ENCODE measurements at places on chromosomes 13 and 19.

DNA sequence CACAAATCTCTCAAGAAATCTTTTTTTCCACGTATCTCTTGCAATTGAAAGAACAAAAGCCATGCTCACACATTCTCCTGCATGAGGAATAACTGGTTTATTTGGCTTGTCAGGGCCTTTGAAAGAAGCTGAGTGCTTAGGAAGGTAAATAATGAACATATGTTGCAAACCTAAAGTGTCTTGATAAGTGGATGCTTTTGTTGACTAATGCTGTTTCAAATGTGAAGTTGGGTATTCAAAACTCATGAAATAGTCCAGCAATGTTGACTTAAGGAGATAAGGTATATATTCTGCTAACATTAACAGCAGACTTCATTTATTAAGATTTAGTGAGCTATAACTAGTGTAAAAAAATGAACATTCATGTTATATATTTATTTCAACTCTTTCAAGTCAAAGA, 1792.7 kb upstream of the MIR17HG start:
- DNase-seq = no peak

GRCh38 chr19:34999498-35000337, at the start of gene GRAMD1A:
Gene GRAMD1A (plus strand): TSS chr19:35000323. CDS start chr19:35000479, 156 bp downstream.
- peak; percentile 85 for DNase-seq

DNA sequence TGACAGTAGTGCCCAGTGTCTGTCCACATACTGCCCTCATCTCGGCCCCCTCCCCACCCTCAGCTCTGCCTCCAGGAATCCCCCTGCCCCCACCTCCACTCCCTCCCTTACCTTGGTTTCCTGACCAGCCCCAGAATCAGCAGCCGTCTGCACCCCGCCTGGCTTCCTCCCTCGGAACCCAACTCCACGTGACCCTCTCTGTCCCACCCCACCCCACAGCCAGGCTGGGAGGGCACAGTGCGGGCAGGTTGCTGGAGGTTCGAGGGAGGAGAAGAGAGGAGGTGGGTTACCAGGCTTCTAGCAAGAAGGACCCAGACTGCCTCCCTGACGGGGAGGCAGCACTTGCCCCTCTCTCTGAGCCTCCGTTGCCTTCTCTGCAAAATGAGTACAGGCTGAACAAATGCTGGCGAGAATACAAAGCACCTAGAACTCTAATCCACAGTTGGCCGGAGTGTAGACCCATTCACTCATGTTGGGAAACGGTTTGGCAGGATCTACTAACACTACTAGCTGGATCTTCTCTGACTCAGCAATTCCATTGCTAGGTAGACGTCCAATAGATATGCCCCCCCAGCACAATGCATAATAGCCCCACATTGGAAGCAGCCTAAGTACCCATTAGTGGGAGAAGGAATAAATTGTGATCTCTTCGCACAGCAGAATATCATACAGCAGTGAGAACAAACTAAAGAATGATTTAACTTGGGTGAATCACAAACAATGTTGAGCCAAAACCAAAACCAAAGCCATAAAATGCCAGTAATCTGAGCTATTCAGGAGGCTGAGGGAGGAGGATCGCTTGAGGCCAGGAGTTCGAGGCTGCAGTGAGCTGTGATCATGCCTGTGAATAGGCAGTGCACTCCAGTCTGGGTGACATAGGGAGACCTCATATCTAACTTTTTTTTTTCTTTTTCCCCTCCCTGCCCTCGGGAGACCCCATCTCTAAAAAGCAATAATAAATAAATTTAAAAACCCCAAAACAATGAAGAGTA, at the start of gene RASAL3:
Gene RASAL3, minus strand, starts transcription at position 151 of the 992 bp plus-strand sequence. CDS start 186 bp downstream, outside the sequence.
- DNase-seq = no peak

DNA sequence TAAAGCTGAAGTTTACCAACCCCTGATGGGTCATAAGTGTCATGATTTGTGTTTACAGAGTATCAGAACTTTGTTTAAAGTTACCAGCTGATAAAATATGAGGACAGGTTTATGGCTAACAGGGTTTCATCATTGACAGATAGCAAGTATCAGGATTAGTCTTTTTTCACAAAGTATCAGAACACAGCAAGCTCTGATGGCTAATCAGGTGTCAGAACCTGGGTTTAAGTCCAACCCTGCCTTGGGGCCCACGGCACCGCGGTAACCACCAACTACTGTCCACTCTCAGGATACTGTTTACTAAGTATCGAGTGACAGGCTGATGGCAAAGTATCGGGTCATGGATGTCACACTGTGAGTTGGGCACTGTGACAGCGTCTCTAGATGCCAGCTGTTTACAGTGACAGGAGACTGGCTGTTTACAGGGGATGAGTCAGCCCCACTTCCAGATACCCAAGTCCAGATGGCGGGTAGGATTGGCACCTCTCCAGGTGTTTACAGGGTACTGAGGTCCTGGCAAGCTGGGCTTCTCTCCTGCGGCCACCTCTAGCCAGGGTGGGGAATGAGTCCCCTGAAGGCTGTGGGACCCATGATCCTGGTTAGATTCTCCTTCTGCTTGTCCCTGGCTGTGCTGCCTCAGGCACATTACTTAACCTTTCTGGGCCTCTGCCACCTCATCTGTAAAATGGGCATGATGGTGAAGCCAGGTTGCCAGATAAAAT, 21.8 kb downstream of the ARRDC2 start:
- DNase-seq = peak; percentile 85

DNA sequence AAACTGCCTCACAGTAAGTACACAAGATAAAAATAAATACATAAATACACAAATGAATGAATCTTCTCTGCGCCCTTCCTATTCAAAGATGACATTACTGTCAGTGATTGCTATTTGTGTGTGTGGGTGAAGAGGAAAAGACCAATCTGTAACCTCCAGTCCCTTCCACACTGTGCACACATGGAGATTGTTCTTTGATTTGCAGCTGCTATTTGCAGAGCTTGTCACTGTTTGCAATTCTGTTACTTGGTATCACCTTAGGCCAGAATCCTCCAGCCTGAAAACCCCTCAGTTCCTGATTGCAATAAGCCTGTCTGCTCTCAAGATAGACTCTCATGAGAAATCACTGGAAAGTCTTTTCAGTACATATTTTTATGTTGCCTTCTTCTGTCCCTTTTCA, 1314.9 kb downstream of the PCDH9 start:
- no peak for DNase-seq

DNA sequence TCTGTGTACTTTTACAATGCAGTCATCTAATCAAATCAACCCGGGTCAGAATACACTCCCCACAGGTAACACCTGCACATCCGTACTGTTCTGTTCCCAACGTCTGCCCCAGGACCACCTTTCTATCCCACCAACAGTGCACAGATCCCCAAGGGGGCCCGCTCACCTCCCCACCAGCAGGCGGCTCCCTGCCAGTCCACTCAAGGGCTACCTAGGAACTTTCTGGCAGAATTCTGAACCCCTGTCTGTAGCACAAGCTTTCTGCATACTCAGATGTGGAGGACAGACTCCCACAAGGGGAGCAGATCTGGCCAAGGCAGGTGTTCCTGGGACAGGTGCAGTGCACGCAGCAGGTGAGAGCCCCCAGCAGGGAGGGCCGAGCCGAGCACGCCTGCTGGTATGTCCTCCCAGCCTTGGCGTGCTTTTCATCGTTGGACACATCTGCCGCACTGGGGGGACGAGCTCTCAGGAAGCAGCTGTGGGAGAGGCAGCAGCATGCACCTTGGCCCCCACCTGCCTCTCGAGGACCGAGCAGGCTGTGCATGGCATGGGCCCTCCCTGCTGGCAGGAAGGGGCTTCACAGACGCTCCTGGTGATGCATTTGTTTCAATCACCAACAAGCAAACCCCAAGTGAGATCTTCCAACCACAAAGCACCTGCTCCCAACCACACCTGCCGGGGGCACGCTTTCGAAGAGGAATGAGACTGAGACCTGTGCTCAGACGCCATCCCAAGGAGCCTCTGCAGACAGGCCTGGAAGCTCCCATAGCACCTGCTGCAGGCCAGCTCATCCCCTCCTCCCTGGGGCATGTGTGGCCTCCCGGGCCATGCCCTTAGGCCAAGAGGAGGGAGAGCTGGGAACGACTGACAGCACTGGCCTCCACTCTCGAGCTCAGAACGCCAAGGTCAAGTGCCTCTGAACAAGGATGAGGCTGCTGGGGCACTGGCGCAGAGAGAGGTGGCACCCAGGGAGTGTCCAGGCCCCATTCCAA, 35.9 kb downstream of the RAB20 start:
- no peak for DNase-seq

DNA sequence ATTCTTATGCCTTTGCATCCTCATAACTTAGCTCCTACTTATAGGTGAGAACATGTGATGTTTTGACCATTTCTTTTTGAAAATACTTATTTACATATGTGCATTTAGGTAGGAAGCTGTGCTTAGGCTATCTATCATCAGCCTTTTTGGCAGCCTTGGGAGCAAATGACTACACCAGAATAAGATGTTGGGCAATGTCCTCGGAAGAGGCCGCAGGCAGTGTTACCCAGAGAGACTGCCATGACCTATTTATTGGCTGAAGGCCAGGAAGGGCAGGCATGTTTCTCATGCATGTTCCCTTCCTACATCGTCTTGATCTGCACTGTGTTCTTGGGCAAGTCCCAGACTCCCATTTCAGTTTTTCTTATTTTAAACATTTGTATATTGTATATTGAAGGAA, 122.3 kb downstream of the B3GLCT start:
- DNase-seq = peak; percentile 59

- no peak for DNase-seq
Observed at GRCh38 chr13:39603424-39603947, 493 bp upstream of the LHFPL6 start.

DNA sequence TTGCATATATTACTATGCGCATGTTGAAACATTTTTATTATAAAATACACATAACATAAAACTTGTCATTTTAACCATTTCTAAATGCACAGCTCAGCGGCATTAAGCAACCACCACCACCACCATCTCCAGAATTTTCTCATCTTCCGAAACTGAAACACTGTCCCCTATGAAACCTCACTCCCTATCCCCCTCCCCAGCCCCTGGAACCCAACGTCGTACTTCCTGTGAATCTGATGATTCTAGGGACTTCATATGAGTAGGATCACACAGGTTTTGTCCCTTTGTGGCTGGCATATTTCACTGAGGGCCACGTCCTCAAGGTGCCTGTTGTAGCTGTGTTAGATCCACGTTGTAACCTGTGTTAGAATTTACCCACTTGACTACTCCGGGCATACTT, 716 bp upstream of the MAP2K2 start:
- DNase-seq = no peak

GRCh38 chr13:38417241-38417640, 67.6 kb downstream of the UFM1 start:
- DNase-seq = no peak

- peak; percentile 56 for DNase-seq
Observed at GRCh38 chr19:47032171-47032811, 12.7 kb downstream of the NPAS1 start.

GRCh38 chr13:110220471-110220870, 86.5 kb downstream of the COL4A1 start:
- no peak for DNase-seq

DNA sequence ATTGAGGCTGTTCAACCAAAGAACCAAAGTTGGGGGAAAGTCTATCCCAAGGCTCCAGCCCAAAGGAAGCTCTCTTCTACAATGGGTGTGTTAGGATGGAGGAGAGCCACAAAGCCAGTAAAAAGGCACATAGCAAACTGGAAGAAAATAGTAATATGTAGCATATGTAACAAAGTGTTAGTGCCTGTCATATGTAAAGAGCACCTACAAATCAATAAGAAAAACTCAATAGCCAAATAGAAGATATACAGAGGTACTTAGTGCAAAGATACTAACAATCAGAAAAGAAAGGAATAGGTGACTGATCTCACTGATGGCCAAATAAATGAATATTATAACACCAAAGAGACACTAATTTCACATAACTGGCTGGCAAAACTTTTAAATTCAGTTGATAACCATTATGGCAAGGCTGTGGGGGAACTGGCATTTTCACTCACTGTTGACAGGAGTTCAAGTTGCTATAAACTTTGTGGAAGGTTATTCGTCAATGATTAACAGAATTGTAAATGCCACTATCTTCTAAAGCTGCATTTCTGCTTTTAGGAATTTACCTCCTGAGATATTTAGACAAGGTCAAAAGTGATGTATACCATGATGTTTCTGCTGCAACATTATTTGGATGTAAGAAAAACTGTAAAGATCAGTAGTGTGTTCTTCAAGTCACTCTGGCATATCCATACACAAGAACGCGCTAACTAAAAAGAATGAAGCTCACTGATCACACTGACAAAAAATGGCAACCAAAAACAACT, 110.8 kb downstream of the GNG7 start:
- DNase-seq = no peak

- no peak for DNase-seq
Observed at GRCh38 chr19:46478356-46478986, 7.1 kb upstream of the PNMA8A start.

DNA sequence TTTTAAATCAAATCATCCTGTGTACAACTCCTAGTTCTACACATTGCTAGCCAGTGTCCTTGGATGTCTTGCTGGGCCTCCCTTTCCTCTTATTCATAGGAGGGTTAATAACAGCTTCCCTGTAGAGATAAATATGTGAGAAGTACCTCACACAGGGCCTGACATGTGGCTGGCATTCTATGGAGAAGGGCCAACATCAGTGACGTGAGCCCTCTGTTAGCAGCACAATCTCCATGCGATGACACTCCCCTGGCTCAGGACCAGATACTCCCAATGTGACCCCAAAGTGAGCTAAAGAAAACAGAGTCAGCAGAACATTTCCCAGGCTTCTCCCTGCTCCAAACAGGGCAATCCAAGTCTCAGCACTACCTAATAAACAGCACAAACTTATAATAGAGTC, 818.4 kb downstream of the DIAPH3 start:
- peak; percentile 51 for DNase-seq

DNA sequence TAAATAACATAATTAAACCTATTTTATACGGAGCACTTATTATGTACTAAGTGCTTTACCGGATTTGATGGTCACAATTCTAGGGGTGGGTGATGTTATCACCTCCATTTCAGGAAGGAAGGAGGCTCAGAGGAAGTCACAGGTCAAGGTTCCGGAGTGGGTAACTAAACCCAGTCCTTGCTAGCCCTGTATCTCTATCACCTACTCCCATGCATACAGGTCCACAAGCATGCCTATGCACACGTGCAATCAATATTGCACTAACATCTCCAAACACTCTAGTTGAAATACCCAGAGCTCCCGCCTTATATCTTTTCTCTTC, 17.8 kb upstream of the FOSB start:
- no peak for DNase-seq

GRCh38 chr13:47146136-47146535, 249.3 kb upstream of the HTR2A start:
- DNase-seq = no peak

DNA sequence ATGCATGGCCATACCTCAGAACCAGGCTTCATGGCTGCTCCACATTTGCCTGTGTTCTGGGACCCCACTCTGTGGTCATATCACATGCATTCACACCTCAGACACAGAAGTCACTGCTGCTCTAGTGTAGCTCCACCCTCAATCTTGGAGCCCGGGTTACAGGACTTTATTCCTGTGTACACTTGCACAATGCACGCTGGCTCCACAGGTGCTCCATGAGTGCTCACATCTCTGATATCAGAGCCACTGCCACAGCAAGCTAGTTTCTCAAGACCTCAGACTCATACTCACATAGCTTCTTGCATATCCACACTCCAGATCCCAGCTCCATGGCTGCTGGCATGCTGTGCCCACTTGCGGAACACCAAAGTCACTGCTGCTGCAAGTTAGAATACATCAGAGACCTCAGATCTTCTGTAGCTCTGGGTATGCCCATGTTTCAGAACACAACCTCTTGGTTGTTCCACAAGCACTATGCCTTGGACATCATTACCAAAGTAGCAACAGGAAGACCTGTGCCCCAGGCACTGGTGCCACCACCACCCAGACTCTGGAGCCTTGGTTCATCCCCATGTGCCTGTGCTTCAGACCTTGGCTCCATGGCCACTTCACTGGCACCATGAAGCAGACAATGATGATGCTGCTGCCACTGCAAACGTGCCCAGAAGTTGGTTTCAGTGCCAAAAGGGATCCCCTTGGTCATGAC, 269.5 kb upstream of the PCDH20 start:
- no peak for DNase-seq

Measured in BE2C (cell line).